ENCODE measurements at places on chromosomes 16 and 17.

DNA sequence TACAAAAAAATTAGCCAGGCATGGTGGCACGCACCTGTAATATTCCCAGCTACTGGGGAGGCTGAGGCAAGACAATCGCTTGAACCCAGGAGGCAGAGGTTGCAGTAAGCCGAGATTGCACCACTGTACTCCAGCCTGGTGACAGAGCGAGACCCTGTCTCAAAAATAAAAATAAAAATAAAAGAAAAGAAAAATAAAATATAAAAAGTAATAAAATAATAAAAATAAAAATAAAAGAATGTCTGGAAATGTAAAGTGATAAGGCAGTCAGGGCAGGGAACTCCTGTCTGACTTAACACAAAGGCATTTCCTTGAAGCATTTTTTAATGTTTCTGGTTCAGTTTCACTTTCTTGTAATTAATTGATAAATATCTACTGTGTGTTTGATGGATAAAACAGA, 34.7 kb upstream of the DNAJA2 start:
- DNase-seq, result peak; percentile 42

DNA sequence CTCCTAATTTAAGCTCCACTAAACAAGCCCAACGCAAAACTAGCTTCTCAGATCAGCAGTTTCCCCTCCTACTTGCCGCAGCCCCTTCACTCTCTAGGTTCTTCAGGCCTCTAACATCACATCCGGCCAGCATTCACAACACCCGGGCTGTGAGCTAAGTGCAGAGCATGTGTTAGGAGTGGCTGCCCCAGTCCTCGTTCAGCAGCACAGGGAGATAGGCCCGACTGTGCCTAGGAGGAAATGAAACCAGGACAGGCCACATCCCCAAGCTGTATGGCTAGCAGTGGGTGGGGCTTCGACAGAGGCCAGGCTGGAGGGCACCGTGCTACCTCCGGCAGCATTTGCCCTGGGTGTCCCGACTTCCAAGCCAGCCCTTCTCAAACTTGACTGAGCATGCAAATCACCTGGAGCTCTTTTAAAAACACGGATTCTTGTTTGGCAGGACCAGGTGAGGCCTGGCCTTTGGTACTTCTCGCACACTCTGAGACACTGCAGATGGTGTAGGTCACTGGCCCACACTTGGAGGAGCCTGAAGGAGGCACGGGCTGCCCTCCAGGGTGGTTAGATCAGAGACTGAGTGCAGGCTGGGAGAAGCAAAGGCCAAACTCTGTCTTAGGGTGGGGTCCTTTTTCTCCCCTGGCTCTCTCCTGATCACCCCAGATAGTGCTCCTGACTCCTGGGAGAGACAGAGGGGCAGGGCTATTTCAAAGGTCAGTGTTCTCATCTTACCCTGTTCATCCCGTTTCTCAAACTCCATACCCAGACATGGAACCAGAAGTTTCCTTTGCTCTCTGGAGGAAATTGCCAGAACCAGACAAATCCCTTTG, 202.0 kb downstream of the C16orf78 start:
- DNase-seq, result no peak

DNA sequence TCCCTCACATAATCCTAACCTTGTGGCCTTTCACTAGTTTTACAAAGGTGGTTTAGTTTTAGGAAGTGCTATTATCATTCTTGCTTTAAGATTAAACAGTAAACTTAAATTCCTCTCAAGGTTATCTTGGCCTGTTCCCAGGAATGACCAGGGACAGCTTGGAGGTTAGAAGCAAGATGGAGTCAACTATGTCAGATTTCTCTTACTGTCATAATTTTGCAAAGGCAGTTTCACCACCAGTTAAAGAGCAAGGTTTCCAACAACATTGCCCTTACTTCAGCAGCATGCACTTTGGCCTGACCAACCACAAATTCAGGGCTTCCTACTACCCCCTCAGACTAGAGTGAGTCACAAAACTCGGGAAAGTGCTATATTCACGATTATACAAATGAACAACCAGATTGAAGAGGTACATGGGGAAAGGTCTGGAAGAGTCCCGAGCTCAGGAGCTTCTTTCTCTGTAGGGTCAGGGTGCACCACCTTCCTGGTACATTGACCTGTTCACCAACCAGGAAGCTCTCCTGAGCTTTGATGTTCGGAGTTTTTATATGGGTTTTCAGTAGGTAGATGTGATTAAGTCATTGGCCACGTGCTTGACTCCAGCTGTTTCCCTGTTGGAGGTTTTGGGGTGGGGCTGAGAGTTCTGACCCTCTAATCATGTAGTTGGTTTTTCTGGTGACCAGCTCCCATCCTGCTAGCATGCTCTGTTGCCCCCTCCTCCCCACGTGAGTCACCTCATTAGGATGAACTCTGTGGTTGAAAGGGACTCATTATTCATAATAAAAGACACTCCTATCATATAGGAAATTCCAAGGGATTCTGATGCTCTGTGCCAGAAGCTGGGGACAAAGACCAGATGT, 19.4 kb downstream of the RHOT1 start:
- DNase-seq, result peak; percentile 73

GRCh38 chr17:74839990-74840852, 19.5 kb downstream of the GRIN2C start:
- no peak for DNase-seq

DNA sequence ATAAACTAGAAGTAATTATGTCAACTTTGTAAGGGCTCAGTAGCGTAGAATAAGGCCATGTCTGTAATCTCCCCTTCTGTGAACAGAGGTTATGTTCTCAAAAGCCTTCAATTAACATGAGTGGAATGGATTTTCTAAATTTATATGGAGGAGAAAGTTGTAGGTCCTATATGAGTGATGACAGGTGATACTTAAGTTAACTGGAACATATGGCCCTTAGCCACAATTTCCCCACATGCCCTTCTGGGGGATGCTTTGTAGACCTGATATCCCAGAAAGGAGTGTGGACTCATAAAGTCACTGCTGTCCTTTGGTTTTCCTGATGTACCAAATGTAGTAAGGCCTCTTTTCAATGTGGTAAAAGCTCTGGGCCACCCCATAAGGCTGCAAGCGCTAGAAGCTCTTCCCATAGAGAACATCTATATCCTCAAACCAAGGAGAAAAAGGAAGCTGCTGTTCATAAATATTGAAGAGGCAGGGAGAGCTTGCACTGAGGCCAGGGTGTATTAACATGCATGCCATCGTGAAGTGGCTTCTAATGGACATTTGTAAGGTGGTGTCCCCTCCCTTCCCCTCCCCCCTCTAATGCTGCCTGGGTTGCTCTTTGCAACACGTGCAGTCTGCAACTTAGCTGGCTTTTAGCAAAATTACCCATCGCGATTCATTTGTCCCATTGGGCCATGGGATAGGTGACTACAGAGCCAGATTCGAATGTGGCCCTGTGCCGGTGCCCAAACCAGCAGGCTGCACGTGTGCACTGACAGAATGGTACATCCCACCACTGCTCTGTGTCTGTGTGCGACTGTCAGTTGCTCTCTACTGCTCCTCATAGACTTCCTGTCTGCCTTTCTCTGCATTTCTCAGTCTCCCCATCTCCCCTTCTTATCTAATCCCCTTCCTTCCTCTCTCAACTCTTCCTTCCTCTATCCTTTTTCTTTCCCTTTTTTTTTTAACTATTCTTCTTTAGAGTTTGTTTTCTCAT, 269.0 kb downstream of the WWOX start:
- DNase-seq, result no peak

- no peak for DNase-seq
These were observed 28.7 kb downstream of the WIPI1 start for GRCh38 chr17:68428498-68429172.

DNA sequence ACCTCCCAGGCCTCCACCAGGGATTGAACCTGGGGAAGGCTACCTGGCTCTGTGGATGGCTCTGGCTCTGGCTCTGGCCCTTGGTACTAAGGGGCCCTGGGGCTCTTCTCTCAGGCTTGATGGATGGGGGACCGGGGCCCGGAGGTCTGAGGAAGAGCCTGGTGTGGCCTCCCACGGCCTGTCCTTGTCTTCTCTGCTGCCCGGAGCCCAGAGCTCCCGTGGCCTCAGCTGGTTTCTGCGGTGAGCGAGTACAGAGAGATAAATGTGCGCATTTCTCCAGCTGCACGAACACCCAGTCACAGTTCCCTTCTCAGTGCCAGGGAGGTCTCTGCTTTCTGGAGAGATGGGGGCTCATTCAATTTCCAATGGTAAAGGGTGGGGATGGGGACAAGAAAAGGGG, 9.2 kb downstream of the MGAT5B start:
- DNase-seq, result no peak

GRCh38 chr17:36136036-36136435, 32.4 kb downstream of the CCL4 start:
- DNase-seq, result no peak

All from AG08396 (cell line).